Upper lobe of right lung (tissue), 1 donor: ENCODE measurements at places on chromosomes 7 and 10. TPM values are rescaled to one million over a fixed set of nuclear protein-coding genes. Genes with fewer than 3 reads are reported as not detected.

ACSM6 gene
- not detected for total RNA-seq

TMEM270 gene
- total RNA-seq: not detected

RBM20 gene
- total RNA-seq: 0.41 TPM

CFAP43 gene
- total RNA-seq: 0.75 TPM

HOXA4 gene
- total RNA-seq: 7.1 TPM

GRCh38 chr7:139798221-139798620 is 20.4 kb upstream of the HIPK2 start:
- no peaks in the 10 kb centered on the region for H3K36me3 ChIP-seq
- H3K27me3 ChIP-seq: no peaks in the 10 kb centered on the region
- no peak overlapping the region for H3K27ac ChIP-seq
- H3K4me1 ChIP-seq: peaks cover 12% of the 10 kb centered on the region
- H3K4me3 ChIP-seq: no peak overlapping the region
- DNase-seq: no peak

GRCh38 chr10:81866753-81867152 is 8.2 kb upstream of the NRG3 start:
- no peak overlapping the region for H3K27ac ChIP-seq
- H3K27me3 ChIP-seq: peaks cover 4% of the 10 kb centered on the region
- H3K4me1 ChIP-seq: no peaks in the 10 kb centered on the region
- no peak overlapping the region for H3K4me3 ChIP-seq
- no peaks in the 10 kb centered on the region for H3K36me3 ChIP-seq

- H3K4me1 ChIP-seq: no peaks in the 10 kb centered on the region
- no peaks in the 10 kb centered on the region for H3K27me3 ChIP-seq
- H3K27ac ChIP-seq: no peak overlapping the region
These were observed 242.1 kb upstream of the PPP1R3A start for GRCh38 chr7:114160925-114161324.

- DNase-seq: no peak
- H3K4me1 ChIP-seq: peaks cover 18% of the 10 kb centered on the region
- no peaks in the 10 kb centered on the region for H3K27me3 ChIP-seq
- H3K36me3 ChIP-seq: no peaks in the 10 kb centered on the region
These were observed 552 bp upstream of the RAB18 start for GRCh38 chr10:27503498-27504006.

GRCh38 chr10:102814873-102815661 is 22.1 kb downstream of the CYP17A1 start:
- peak overlapping the region; percentile 91 for H3K27ac ChIP-seq
- peaks cover 54% of the 10 kb centered on the region for H3K4me1 ChIP-seq

DNA sequence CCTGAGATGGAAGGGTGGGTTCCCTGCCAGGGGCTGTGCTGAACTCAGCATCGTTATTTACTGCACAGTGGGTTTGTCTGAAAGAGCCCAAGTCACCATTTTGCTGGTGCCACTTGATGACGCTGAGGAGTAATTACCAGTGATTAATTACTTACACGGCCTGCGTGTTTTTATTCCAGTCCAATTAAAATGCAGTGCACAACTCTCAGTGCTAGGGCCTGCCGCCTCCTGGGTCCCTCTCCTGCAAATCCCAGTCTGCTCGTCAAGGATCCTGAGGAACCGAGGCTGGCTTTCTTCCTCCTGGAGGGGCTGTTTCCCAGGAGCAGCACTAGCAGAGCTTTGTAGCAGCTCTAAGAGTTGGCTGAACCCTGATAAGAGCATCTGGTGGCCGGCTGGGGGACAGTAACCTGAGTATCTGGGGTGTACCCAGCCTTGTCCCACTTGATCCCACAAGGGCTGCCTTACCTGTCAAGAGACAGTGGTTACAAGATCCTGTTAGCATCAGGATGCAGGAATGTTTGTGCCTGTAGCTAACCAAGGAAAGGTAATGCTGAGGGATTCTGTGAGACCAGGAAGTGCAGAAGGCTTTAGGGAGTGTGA is 45.1 kb upstream of the LRRC4 start:
- no peaks in the 10 kb centered on the region for H3K4me1 ChIP-seq
- H3K36me3 ChIP-seq: peaks cover 34% of the 10 kb centered on the region
- no peak for DNase-seq
- H3K4me3 ChIP-seq: no peak overlapping the region
- H3K27ac ChIP-seq: no peak overlapping the region

GRCh38 chr10:132911786-132912097 is 30.6 kb downstream of the CFAP46 start:
- no peak overlapping the region for H3K4me3 ChIP-seq
- H3K27ac ChIP-seq: no peak overlapping the region
- H3K4me1 ChIP-seq: no peaks in the 10 kb centered on the region
- no peaks in the 10 kb centered on the region for H3K36me3 ChIP-seq
- no peaks in the 10 kb centered on the region for H3K27me3 ChIP-seq

DNA sequence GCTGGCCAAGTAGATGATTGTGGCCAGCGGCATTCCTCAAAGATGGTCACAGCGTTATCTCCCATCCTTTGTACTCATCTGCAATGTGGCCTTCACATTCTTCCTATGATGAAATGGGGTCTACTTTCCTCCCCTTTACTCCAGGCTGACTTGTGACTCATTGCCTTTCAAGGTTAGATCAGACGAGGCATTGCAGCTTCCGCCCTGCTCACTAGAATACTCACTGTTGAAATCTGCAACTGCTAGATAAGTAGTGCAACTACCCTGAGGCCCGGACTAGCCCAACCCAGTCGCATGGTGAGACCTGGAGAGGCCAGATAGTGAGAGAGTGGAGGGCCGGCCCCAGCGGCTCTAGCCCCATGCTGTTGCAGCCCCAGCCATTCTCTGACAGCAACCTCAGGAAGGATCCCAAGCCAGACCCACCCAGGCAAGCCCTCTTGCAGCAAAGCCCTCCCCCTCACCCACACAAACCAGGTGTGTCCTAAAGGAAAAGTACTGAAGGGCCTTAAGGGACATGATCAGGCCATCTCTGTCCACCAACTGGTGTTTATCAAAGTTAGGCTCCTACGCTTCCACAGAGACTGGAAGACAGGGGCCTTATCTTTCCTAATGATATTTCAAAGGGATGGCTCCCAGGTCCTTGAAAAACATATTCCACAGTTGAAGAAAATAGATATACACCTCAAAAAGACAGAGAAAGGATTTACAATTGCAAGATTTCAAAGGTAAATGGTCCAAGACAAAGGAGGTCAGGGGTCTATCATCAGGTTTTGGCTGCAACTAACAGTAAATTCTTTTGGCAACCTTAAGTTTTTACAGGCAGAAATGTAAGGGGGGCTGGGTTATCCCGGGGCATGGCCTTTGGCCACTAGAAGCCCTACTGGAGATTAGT is 107.2 kb upstream of the TRIM24 start:
- DNase-seq: no peak
- no peaks in the 10 kb centered on the region for H3K27me3 ChIP-seq
- H3K4me1 ChIP-seq: no peaks in the 10 kb centered on the region
- no peaks in the 10 kb centered on the region for H3K36me3 ChIP-seq
- H3K4me3 ChIP-seq: no peak overlapping the region

GRCh38 chr7:128443831-128444600 is 11.7 kb upstream of the HILPDA start:
- no peak overlapping the region for H3K27ac ChIP-seq
- H3K4me3 ChIP-seq: no peak overlapping the region
- no peak for DNase-seq
- H3K36me3 ChIP-seq: no peaks in the 10 kb centered on the region

GRCh38 chr7:78514634-78515033 is 716.1 kb downstream of the PHTF2 start:
- no peak overlapping the region for H3K4me3 ChIP-seq
- H3K27ac ChIP-seq: no peak overlapping the region

- no peak overlapping the region for H3K4me3 ChIP-seq
- H3K36me3 ChIP-seq: no peaks in the 10 kb centered on the region
- DNase-seq: no peak
- H3K27me3 ChIP-seq: no peaks in the 10 kb centered on the region
These were observed 548.9 kb upstream of the STEAP1 start for GRCh38 chr7:89605362-89605761.

- H3K27ac ChIP-seq: no peak overlapping the region
- H3K36me3 ChIP-seq: no peaks in the 10 kb centered on the region
- DNase-seq: no peak
- no peak overlapping the region for H3K4me3 ChIP-seq
- no peaks in the 10 kb centered on the region for H3K4me1 ChIP-seq
These were observed 4.6 kb upstream of the TWIST1 start for GRCh38 chr7:19121977-19122588.

DNA sequence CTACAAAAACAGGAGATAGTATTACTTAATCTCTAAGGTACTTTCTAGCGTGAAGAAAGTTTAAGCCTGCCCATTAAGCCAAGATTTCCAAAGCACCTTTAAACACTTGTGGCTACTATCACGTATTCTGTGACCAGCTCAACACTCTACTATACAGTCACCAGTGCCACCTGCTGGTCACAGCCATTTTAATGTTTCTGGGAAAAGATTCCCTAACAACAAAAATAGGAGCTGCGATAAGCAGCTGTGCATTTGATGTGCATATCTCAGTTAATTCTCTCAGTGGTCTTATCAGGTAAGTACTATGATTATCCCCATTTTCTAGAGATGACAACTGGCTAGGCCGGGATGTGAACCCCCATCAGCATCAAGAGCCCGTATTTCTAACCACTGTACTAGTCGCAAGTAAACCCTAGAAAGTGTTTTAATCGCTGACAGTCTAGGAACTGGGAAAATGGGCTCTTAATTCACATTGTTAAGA is 860 bp downstream of the SEC31B start:
- peaks cover 20% of the 10 kb centered on the region for H3K36me3 ChIP-seq
- H3K4me3 ChIP-seq: peak overlapping the region; percentile 39
- H3K27me3 ChIP-seq: no peaks in the 10 kb centered on the region
- no peak overlapping the region for H3K27ac ChIP-seq

DNA sequence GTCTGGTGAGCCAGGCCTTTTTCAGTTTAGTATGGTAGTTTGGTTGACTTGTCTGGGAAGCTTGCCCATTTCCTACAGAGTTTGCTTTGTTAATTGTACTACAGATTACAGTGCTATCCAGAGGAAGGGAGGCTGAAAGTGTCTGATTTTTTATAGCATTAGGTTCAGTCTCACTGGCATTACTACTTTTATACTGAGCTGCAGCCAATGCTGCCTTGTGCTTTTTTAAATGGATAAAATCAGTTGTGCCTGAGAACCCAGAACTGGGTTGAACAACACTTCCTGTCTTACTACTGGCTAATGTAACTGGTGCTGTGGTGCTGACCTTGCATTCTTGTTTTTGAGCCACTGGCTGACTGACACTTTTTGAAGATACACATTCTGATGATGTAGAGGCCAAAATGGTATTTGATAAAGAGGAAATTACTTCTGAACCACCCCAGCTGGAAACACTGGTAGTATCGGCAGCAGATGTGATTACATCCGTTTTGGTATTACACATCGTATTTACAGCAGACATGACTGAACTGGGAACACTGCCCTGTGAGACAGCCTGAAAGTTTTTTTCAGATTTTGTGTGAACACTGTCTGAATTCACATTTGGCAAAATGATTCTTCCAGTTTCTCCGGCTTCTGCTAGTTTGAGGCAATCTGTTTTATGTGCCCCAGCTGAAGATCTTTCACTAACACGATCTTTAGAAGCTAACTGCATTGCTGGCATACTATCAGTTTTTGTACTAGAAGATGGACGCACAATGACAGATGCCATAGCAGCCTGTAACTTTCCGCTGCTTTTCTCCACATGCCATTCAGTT is 74.1 kb downstream of the NRBF2 start:
- no peaks in the 10 kb centered on the region for H3K27me3 ChIP-seq
- peaks cover 38% of the 10 kb centered on the region for H3K4me1 ChIP-seq
- H3K4me3 ChIP-seq: no peak overlapping the region
- H3K36me3 ChIP-seq: peaks cover 36% of the 10 kb centered on the region
- DNase-seq: no peak
- peak overlapping the region; percentile 6 for H3K27ac ChIP-seq

DNA sequence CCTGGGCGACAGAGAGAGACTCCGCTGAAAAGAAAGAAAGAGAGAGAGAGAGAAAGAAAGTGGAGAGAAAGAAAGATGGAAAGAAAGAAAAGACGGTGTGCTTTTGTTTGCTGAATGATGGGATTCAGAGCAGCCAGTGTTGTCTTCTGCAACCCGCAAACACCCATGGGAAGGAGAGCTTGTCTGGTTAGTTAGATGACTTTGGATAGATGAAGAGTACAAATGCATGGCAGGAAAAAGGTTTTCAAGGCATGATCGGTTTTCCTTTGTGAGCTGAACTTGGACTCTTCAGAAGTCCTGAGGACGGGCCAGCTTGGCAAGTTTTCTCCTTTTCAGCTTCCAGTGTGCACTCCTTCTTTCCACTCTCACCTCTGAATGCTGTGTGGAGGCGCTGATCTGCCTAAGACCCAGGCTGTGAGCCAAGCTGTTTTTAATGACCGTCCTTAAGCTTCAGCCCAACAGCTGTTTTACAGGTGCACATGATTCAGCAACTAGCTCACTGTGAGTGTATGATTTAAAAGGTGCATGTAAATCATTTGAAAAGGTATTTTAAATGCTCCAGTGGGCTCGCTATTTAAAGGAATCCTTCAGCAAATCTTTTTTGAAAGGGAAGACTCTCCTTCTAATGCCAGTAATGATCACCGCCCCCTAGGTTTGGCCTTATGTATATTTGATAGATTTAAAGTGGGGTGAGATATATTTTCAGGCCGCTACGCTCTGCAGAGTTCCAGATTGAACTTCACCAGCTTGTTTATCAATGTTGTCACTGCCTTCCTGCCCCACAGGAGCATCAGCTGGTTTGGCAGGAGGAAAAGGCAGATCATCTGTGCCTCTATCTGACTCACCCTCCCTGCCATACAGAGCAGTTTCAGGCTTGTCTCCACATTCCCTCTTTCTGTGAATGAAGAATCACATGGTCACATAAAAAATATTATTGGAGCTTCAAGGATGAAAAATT is 115.0 kb downstream of the PLXDC2 start:
- peak overlapping the region; percentile 67 for H3K27ac ChIP-seq
- peaks cover 33% of the 10 kb centered on the region for H3K4me1 ChIP-seq
- no peak overlapping the region for H3K4me3 ChIP-seq

- H3K4me1 ChIP-seq: peaks cover 12% of the 10 kb centered on the region
- H3K36me3 ChIP-seq: no peaks in the 10 kb centered on the region
- DNase-seq: no peak
- H3K27me3 ChIP-seq: no peaks in the 10 kb centered on the region
- no peak overlapping the region for H3K27ac ChIP-seq
- H3K4me3 ChIP-seq: no peak overlapping the region
These were observed 13.1 kb upstream of the DLD start for GRCh38 chr7:107877731-107878382.

- no peaks in the 10 kb centered on the region for H3K36me3 ChIP-seq
- H3K27ac ChIP-seq: no peak overlapping the region
- no peaks in the 10 kb centered on the region for H3K4me1 ChIP-seq
These were observed 5.0 kb upstream of the MSMB start for GRCh38 chr10:46050941-46051623.

DNA sequence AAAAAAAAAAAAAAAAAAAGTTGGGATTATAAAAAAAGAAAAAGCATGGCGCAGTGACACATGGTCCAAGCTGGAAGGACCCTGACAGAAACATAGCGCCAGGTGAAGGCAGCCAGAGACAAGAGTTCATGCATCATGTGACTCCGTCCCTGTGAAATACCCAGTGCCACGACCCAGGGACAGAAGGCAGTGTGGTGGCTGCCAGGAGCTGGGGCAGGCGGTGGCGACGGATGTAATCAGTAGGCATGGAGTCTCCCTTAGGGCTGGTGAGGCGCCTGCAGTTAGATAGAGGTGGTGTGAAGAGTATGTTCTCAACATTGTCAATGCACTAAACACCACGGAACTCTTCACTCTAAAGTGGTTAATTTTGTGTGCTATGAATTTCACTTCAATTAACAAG is 43.9 kb downstream of the STK32C start:
- peaks cover 9% of the 10 kb centered on the region for H3K4me1 ChIP-seq
- no peak overlapping the region for H3K27ac ChIP-seq
- H3K27me3 ChIP-seq: no peaks in the 10 kb centered on the region
- no peak overlapping the region for H3K4me3 ChIP-seq
